ENCODE measurements at places on chromosomes 5 and 9.

GRCh38 chr9:107059220-107059619 is 196.3 kb downstream of the ZNF462 start:
- DNase-seq = no peak

DNA sequence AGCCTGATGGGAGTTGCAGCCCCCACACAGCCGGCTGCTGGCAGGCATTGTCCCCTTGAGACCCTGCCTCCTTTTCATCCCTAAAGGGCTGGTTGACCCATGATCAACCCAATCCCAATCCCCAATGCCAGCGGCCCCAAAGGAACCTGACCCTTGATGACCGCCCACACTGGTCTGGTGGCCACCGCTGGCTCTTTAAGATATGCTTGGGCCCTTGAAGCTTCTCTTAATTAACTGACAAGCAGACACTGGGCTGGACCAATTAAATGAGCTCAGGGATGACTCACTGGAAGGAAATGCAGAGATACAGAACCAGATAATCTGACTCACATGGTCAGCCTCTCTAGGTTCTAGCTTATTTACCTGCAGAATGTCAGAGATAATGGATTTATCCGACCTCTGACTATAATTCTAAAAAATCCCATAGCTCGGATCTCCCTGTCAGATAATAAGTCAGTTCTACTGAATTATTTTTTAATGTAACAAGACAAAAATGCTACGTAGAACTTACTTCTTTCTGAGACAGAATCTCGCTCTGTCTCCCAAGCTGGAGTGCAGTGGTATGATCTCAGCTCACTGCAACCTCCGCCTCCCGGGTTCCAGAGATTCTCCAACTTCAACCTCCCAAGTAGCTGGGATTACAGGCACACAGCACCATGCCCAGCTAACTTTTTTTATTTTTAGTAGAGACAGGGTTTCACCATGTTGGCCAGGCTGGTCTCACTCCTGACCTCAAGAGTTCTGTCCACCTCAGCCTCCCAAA is 11.1 kb upstream of the MLANA start:
- peak; percentile 67 for DNase-seq

GRCh38 chr5:52864371-52864770 is 76.7 kb downstream of the ITGA1 start:
- no peak for DNase-seq

DNA sequence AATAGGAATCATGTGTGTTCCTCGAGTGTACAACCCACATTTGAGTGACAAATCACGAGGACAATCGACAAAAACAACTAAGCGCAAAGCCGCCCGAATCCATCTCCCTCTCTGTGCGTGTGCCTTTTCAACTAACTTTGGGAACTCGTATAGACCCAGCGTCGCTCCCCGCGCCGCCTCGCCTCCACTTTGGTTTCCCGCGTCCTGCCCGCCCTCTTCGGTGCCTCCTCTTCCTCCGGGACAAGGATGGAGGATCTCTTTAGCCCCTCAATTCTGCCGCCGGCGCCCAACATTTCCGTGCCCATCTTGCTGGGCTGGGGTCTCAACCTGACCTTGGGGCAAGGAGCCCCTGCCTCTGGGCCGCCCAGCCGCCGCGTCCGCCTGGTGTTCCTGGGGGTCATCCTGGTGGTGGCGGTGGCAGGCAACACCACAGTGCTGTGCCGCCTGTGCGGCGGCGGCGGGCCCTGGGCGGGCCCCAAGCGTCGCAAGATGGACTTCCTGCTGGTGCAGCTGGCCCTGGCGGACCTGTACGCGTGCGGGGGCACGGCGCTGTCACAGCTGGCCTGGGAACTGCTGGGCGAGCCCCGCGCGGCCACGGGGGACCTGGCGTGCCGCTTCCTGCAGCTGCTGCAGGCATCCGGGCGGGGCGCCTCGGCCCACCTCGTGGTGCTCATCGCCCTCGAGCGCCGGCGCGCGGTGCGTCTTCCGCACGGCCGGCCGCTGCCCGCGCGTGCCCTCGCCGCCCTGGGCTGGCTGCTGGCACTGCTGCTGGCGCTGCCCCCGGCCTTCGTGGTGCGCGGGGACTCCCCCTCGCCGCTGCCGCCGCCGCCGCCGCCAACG is at the start of gene GPR150:
Gene GPR150 (plus strand): TSS at position 58 of the 840 bp plus-strand sequence. CDS start 189 bp downstream, at position 247.
- DNase-seq = no peak

GRCh38 chr9:69344459-69344858 is 19.4 kb downstream of the ENTREP1 start:
- DNase-seq = no peak

- no peak for DNase-seq
Measured at GRCh38 chr5:119288379-119289033, 67.3 kb upstream of the TNFAIP8 start.

GRCh38 chr5:14557791-14558415 is 23.7 kb upstream of the OTULINL start:
- DNase-seq = no peak

DNA sequence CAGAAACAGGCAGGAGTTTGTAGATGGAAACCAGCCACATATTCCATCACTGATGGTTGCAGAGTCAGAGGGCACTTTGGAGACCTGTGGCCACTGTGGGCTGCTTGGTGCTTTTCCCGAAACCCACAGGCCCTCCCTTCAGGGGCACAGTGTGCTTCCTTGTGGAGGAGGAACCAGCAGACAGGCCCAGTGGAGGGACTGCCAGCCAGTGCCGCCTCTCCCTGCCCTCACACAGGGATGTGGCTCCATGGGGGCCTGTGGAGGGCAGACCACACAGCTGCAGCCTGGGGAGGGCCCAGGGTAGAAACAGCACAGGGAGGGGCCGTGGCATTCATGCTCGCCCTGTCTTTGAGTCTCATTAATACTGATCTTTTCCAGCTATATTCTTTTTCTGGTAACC is 35.2 kb downstream of the CEP72 start:
- no peak for DNase-seq

DNA sequence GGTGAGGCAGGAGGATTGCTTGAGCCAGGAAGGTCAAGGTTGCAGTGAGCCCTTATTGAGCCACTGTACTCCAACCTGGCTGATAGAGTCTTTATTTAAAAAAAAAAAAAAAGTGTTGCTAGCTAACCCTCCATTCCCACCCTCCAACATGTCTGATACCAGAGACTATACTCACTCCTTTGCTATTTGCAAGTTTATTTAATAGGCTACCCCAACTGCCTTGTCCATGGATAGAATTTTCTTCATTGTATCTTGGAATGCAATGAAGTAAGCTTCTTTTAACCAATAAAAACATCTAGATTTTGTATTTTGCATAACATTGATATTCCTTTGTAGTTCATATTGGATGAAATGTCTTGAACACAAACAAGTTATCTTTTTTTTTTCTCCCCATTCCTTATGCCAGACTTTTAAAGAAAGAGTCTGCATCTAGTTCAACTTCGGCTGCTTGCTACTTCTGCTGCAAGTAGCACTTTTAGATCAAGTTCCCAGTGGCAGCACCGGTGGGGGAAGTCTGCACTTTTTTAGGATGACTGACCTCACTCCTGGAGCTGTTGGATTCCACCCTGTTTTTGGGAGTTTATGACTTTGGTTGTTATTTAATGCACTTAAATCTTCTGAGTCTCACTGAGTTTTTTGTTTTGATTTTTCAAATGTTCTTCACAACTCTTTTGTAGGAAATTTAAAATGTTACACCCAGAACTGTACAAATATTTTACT is 112.5 kb downstream of the UHRF2 start:
- DNase-seq = no peak

GRCh38 chr5:40801771-40802562 is 3.8 kb upstream of the PRKAA1 start:
- no peak for DNase-seq

DNA sequence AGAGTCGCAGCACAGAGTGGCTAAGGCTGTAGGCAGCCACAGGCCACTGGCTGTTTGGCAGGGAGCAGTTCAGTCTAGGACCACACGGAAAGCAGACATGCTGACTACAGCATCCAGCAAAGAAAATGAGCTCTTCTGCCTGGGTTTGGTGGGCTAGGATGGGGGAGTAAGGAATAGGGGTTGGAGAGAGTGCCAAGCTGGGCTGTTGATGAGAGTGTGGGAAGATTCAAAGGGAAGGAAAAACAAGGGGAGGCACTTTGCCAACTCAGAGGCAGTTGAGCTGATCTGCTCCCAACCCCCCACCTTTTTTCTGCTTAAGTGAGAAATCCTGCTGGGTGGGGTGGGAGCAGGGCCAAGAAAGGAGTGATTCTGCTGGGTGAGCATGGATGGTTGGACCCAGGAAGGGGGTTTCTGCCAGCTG is 35.9 kb downstream of the SVEP1 start:
- DNase-seq = peak; percentile 23

GRCh38 chr5:89065919-89066318 is 182.9 kb upstream of the MEF2C start:
- no peak for DNase-seq

GRCh38 chr9:101727612-101728524 is 10.6 kb downstream of the GRIN3A start:
- peak; percentile 33 for DNase-seq

DNA sequence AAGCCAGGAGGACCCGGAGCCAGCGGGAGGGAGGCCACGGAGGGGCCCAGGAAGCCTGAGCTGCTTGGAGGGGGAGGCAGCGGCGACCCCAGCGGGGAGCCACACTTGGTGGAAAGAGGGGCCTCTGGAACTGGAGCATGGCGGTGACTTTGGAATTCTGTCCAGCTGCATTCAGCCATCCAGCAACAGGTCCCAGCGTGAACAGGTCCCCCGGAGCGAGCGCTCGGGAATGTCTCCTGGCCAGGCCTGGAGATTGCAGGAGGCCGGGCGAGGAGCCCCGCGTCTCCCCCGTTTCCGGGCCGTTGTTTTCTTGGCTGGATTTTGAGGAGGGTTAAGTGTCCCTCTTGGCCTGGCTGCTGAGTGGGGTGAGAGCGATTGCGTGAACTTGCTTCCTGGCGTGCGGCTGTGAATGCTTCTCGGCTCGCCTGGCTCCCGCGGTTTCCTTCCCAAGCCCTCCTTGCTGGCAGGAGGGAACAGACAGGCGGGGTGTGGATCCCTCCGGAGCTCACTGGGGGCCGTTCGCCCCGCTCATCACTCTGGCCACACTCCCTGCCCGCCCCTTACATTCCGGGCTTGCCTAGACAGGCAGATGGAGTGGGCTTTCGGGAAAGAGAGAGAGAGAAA is 125.3 kb upstream of the IRX4 start:
- peak; percentile 57 for DNase-seq

- DNase-seq = no peak
Measured at GRCh38 chr5:133970325-133970909, 2.0 kb upstream of the C5orf15 start.

GRCh38 chr5:55618318-55618717 is 83.6 kb upstream of the PLPP1 start:
- DNase-seq = no peak

- DNase-seq = no peak
Measured at GRCh38 chr5:21085791-21086190, 1097.8 kb upstream of the CDH18 start.

GRCh38 chr5:136232316-136232715 is 39.4 kb upstream of the SMIM32 start:
- no peak for DNase-seq

GRCh38 chr5:12911156-12911555 is 1006.9 kb upstream of the CTNND2 start:
- DNase-seq = no peak

- no peak for DNase-seq
Measured at GRCh38 chr5:175642998-175643397, 14.9 kb upstream of the HRH2 start.

DNA sequence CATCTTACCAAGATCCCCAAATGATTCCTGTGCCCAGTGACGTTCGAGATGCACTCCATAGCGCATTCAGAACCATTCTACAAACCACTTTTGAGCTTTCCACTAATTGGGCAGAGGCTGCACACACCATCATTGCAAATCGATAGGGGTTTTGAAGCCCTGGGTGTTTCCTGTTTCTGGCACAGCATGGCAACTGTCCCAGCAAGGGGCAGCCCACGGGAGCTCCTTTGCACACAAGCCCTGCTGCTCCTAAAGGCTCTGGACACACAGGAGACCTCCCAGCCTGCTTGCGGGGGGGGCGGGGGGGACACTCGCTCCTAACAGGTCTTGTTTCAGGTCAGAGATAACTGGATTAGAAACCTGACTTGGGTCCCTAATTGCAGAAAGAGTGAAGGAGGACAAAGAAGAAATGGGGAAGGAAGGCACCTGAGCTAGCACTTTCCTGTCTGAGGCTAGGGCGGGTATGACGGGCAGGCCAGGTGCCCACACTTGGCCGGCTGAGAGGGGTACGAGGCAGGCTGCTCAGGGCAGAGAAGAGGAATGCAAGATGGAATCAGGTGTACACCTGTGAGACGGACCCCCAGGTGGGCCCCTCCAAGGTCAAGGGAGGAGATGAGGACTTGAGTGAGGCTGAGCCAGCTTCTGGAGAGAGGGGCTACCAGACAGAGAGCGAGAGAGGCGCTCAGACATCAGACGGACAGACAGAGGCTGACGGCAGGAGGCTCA is 820 bp downstream of the FBP1 start:
- DNase-seq = no peak

DNA sequence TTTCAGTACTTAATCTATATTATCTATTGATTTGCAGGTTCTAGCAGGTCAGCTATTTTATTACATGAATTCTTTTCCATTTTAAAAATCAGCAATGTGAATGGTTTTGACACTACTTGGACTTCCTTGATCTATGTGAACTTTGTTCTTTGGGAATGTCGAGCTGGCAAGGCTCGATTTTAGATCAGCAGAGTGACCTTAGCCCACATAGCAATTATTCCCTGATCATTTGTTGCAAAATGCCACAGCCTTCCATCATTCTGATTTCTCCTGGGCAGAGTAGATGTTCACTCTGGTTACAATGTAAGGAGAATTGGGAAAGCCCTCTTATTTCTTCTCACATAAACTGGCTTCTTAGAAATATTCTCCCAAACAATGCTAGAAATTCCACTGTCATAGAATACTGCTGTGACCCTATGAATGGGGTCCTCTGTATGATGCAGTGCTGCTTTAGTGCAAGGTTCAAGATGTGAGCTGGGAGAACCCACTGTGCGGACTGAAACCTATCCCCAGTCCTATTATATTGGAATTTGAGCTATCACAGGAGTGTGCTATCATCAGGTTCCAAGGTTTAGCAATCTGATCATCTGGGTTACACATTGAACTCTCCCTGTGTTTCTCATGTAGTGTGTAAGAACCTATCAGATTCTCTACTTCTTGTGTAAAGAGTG is 15.7 kb upstream of the GDA start:
- DNase-seq = no peak

- DNase-seq = peak; percentile 35
Measured at GRCh38 chr5:68918306-68918705, 175.5 kb upstream of the SLC30A5 start.

GRCh38 chr9:83061990-83062650 is 822 bp downstream of the RASEF start:
- DNase-seq = peak; percentile 62
